Inflammatory macrophage treated with lipopolysaccharide for 4 hours (primary cell): ENCODE measurements at places on chromosomes 2 and 18.
A peak's percentile ranks its signal among the peaks of the same experiment; 100 is the strongest.

- no peak for DNase-seq
Observed at GRCh38 chr18:11108947-11109346, 40.4 kb downstream of the PIEZO2 start.

DNA sequence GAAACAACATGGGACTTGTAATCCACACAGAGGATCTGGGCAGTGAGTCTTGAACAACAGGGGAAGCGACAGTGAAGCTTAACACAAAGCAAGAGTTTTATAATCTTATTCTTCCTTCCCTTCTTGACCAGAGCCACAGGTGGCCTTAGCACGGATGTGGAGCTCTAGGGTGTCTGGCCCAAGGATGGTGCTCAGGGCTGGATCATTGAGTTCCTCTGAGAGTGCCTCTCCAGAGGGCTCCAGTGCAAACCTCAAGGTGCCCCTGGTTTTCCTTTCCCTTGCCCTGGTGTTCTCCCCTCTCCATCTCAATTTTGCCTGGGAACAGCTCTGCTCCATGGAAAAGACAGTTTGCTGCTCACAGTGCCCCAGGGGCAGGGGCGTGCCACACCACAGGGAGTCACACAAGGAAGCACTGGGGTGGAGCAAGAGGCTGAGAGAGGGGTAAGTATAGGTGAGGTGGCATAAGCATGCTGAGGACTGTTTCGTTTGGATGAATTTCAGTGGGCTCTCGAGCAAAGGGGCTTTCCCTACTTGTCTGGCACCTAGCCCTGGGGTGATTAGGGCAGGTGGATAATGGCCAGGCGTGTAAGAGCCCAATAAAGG, 88.6 kb upstream of the B3GNT7 start:
- DNase-seq, result no peak

DNA sequence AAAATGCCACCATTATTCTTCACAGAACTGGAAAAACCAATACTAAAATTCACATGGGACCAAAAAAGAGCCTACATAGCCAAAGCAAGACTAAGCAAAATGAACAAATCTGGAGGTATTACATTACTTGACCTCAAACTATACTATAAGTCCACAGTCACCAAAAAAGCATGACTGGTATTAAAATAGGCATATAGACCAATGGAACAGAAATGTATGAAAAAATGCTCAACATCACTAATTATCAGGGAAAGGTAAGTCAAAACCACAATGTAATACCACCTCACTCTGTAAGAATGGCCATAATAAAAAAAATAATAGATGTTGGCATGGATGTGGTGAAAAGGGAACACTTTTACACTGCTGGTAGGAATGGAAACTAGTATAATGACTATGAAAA, 158.6 kb downstream of the CDH2 start:
- no peak for DNase-seq

- no peak for DNase-seq
Observed at GRCh38 chr2:16093639-16094529, 153.5 kb downstream of the MYCN start.

DNA sequence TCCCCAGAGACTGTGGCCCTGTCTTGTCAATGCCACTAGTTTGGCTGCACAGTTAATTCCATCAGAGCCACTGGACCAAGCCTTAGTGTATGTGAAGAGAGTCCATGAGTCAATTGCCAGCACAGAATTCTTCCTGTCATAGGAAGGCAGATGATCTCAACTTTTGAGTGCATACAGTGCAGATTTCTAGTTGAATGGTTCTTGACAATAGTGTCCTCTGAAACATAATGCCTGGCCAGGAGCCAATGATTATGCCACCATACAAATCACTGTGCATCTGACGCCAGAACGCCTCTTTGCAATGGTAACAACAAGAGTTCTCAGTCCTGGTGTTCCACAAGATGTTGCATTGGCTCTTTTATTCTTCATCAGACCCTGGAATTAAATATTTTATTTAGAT, 7.1 kb downstream of the NEUROD1 start:
- DNase-seq, result no peak

DNA sequence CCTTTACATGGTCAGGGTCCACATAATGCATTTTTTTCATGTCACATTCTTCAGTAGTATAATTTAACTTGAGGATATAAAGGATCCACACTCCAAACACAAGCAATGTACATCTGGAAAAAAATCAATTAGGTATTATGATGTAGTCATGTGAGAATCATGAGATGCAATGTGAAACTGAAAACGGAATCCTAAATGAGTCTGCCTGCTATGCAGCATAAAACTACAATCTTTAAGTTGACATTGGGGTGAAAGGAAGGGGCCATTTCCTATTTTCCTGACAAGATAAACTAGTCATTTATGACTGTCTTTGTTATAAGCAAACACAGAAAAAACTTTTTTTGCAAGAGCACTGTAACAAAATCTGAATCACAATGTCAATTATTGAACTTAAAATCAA, 27.6 kb downstream of the ST3GAL5 start:
- peak; percentile 93 for DNase-seq

GRCh38 chr2:45311559-45311958, 299.5 kb downstream of the SRBD1 start:
- DNase-seq, result no peak

GRCh38 chr2:63553049-63553448, 35.2 kb downstream of the WDPCP start:
- DNase-seq, result no peak

- DNase-seq, result no peak
Observed at GRCh38 chr18:49547701-49548100, 14.2 kb upstream of the LIPG start.

- no peak for DNase-seq
Observed at GRCh38 chr18:12842459-12843380, 41.3 kb downstream of the PTPN2 start.

- no peak for DNase-seq
Observed at GRCh38 chr2:14790041-14790640, 157.6 kb downstream of the LRATD1 start.

- no peak for DNase-seq
Observed at GRCh38 chr2:210546424-210547208, 9.8 kb upstream of the CPS1 start.

GRCh38 chr2:119326938-119327337, 39.7 kb downstream of the C2orf76 start:
- DNase-seq, result peak; percentile 84

GRCh38 chr2:149296031-149296430, 34.4 kb upstream of the LYPD6 start:
- no peak for DNase-seq

- no peak for DNase-seq
Observed at GRCh38 chr2:173161040-173161439, 85.4 kb downstream of the MAP3K20 start.

- no peak for DNase-seq
Observed at GRCh38 chr18:77087393-77088141, 45.0 kb downstream of the MBP start.

DNA sequence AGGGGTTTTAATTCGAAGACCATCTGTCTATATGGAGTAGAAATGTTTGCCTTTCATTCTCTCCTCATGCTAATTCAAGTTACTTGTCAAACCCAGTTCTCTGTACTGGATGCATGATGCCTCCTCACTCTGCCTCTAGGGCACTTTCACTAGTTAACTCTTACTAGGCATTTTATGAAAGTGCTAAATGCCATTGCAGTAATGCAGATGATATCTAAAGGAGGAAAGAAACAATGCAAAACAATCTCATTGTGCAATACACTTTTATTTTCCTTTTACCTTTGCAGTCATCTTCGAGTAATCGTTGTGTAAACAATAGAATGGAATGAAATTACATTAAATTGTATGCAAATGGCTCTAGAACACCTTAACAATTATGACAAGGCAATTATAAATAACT, 293.6 kb downstream of the STK39 start:
- DNase-seq, result no peak

DNA sequence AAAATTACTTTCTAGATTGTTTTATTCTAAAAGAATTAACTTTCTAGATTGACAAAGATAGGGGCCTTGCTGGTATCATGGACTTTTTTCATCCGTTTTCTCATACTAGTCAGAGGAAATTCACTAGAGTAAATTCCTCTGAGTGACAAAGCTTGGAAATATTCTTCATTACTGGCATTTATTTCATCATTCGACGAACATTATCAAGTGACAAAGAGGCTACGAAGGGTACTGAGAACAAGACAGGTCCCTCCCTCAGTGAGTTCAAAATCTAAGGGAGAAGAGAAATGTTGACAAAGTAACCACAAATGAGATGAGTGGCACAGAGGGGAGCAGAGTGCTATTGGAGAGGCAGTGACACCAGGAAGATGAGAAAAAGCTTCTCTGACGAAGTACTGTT, 4.3 kb downstream of the EPG5 start:
- DNase-seq, result peak; percentile 27

GRCh38 chr2:152961351-152961750, 242.9 kb downstream of the ARL6IP6 start:
- DNase-seq, result no peak

- DNase-seq, result no peak
Observed at GRCh38 chr18:65380986-65381385, 369.8 kb upstream of the CDH7 start.

- DNase-seq, result no peak
Observed at GRCh38 chr18:53165770-53166169, 825.8 kb downstream of the DCC start.

DNA sequence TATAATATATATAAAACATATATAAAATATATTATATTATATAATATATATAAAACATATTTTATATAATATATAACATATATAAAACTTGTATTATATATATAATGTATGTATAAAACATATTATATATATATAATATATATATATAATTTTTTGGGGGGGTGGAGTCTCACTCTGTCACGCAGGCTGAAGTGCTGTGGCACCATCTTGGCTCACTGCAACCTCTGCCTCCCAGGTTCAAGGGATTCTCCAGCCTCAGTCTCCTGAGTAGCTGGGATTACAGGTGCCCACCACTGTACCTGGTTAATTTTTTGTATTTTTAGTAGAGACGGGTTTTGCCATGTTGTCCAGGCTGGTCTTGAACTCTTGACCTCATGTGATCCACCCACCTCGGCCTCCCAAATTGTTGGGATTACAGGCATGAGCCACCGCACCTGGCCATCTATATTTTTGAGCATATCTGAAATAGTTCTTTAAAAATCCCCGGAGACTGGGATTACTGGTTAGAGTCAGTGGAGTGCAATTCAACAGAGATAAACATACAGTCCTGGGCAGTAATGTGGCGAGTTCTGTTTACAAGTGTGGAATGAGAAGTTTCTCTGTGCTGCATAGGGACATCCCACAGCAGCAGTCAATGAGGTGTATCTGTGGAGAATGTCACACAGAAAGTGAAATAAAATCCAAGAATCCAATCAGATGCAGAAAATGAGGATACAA, 208.4 kb downstream of the MYCN start:
- DNase-seq, result no peak

DNA sequence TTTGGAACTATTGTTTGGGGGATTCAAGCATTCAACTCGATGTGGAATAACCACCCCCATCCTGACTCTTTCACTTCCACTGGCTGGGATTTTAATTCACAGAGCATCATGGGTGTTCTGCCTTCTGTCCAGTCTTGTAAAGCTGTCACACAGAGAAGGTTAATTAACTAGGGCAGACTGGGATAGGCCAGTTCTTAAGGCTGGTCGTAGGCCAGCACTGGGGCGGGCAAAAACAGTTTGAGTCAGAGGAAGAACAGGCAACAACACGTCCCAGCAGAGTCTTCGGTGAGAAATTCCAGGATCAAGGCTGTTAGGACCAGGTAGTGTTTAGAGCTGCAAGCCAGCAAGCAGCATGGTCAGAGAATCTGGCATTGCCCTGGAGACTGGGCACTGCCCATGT, 4.0 kb upstream of the RNF152 start:
- no peak for DNase-seq

GRCh38 chr2:79025421-79025820, at the start of gene REG3G:
Gene REG3G (plus strand): TSS chr2:79025702. CDS start chr2:79026094, 392 bp downstream.
- DNase-seq, result no peak

DNA sequence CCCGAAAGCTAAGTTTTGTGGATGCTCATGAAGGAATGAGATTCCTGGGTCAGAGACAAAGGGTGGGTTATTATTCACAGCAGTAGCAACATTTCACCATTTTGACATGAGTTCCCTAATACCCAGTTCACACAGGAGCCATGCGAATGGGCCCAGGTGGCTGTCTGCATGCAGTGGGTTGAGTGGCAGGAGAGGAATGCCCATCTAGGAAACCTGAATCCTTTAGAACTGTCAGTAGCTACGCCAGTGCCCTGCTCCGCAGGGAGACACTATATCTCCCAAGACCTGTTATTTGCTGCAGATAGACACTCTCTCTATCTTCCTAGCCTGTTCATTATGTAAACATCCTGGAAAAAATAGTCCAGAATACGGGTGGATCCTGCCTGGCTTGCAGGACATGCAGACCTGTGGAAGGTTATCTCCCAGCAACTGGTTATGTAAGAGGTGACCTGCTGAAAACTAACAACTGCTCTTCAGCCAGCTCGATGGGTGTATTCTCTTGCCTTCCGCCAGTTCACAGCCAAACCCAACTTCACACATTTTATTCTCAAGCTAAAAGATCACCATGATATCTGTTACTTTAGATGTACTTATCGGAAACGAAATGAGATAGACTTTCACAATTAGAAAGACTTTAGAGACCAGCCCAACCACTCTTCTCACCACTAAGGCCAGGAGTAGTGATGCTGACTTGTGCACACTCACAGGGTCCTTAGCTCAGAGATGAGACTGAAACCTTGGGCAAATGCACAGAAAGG, 59.1 kb downstream of the MBP start:
- no peak for DNase-seq

DNA sequence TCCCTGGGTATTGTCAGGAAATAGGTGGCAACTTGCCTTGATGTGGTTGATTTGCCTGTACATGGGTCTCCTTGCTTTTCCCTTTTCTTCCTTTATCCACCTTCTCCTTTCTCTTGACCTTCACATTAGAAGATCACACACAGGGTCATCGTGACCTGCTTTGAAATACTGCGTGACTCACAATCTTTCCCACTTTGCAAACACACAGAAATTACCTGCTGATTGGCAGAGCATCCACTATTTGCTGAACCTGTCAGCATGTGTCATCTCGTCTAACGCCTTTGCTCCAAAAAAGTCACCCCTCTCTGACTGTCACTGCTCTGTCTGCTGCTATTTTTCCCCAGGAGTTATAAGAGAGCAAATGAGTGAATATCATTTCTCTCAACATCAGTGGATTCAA, 60.8 kb downstream of the MYO3B start:
- DNase-seq, result no peak

GRCh38 chr2:27290549-27290948, 8.3 kb downstream of the TRIM54 start:
- no peak for DNase-seq

DNA sequence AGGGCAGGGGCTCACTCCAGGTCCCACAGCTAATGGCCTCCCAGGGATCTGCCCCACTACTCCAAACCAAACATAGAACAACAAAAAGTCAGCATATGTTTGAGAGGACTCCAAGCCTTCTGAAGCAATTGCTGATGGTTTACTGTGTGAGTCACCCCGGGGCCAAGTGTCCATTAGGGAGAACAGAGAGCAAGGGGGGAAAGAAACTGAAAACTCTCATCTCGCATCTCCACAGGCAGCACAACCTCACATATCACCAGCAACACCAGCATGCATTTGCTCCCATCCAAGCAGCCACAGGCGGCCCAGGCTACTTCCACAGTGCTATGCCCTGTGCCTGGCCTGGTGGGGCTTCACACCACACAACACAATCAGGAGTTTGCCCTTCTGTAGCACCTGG, 39.1 kb downstream of the CYRIA start:
- DNase-seq, result peak; percentile 89

GRCh38 chr2:23546913-23547312, 161.9 kb downstream of the KLHL29 start:
- DNase-seq, result no peak
